ENCODE measurements at places on chromosomes 3 and 15. TPM values are rescaled to one million over a fixed set of nuclear protein-coding genes. Genes with fewer than 3 reads are reported as not detected.

DNA sequence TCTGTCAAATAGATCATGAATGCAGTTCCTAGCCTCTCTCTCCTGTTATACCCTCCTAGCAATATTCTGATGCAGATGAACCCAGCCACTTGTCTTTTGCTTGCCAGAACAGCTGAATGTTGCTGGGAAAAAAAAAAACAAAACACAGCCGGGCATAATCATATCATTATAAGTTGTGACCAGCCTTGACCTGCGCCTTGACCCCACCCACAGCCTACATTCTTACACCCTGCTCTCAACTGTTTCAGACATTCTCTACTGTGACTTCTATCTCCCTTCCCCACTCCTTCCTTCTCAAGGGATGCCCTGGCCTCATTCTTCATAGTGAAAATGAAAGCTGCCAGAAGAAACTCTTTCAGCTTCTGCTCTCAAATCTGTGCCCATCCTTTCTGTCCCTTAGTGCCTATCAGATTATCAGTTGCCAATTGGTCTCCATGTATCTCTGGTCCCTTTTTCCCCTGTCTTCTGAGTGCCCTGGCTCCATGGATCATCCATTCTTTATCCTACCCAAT, 389.1 kb upstream of the TPRG1 start:
- DNase-seq: no peak

GRCh38 chr3:120418446-120418845, 32.3 kb downstream of the FSTL1 start:
- no peak for DNase-seq

- no peak for DNase-seq
These were observed 544.2 kb downstream of the FGF12 start for GRCh38 chr3:192183109-192183508.

DNA sequence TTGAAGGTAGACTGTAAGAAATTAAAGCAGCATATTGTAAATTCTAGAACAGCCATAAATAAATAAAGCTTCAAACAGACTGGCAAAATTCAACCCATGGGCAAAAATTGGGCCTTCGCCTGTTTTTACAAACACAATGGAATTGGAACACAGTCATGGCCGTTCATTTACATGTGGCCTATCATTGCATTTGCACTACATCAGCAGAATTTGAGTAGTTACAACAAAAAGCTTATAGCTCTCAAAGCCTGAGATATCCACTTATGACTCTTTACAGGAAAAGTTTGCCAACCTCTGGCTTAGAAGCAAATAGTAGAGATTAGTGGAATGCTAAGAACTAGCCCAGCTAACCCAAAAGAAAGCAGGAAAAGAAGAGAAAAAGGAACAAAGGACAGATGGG, 139.6 kb upstream of the SKOR1 start:
- no peak for DNase-seq

DNA sequence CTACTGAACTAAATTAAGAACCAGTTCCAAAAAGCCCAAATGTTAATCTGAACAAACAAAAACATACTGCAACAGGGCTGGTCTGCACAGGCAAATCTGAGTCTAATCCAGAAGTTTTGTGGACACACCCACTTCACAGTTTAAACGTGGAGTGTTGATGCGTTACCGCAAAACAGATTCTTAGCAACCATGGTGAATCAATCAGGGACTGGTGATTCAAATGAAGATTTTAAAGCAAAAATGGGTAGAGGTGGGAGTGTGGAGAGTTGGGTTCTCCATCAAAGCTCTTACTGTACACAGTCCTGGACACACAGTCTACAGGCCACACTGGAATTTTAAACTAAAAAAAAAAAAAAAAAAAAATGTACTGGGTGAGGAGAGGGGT, 5.2 kb downstream of the ANXA2 start:
- no peak for DNase-seq

DNA sequence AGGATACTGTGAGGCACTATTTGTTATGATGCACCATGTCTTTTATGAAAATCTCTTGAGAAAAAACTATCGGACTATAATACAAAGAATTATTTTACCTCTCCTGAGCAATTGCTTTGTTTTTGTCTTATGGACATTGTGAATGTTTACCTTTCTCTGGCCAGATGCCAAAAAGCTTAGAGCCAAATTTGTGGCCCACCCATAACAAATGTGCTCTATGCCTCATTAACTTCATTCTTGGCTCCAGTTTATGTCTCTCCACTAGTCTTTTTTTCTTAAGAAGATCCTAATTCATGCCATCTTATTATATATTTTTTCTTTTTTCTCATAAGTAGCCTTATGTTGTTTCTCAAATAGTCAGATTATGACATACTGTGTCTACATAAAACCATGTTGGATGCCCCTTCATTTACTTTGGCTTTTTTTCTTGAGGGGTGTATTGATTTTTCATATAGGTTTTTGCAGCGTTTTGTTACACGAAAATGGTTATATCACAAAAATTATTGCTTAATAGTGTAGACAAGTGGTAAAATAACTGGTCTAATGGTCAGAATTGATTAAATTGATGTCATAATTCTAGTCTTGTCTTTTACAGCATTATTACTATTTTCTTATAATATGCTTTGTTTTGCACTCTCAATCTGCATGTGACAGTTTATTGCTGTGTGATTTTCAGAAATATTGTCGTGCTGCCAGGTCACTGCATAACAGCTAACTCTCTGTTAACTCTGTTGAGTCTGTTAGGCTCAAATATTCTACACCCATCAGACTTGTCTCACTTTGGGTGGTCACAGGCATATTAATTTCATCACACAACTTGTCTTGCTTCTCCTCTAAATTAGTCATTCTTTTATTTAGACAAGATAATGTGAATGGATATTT, 18.2 kb downstream of the SENP8 start:
- no peak for DNase-seq

IGF2BP2 gene
- total RNA-seq: 19.4 TPM

SPTBN5 gene
- 2.1 TPM for total RNA-seq

DNA sequence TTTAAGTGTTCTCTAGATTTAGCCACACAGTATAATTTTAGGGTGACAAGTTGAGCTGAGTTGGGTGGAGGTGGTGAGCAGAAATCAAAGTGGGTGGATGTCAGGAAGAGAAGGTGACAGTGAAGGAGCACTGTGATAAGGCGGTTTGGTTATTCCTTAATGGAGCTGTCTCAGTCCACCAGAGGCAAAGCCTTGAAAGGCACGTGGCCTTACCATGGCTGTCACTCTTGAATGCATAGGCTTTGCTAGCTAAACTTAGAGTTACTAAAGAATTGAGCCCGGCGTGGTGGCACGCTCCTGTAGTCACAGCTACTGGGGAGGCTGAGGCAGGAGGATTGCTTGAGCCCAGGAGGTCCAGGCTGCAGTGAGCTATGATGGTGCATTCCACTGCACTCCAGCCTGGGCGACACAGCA, 560 bp upstream of the TTLL13 start:
- no peak for DNase-seq

NEO1 gene
- total RNA-seq: 37.8 TPM

RPN1 gene
- 198 TPM for total RNA-seq

FOXL2NB gene
- total RNA-seq: not detected

DNA sequence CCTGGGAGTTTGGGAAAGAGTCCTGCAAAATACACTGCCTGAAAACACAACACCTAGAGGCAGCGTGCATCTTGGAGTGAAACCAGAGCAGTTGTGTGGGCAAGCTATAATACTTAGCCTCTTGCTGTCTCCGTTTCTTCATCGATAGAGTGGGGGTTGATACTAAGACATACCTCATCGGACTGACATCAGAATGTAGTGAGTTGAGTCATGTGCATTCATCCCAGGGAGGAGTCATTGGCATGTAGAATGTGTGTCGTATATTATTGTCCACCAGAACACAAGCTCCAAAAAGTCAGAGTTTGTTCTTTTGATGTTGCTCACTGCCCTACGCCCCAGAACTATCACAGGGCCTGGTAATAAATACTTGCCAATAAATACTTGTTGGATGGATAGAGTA, 4.3 kb downstream of the SNTN start:
- DNase-seq: no peak

GRCh38 chr3:16064642-16065414, 109.7 kb upstream of the GALNT15 start:
- no peak for DNase-seq
